ENCODE measurements at places on chromosomes 3 and 15. TPM values are rescaled to one million over a fixed set of nuclear protein-coding genes. Genes with fewer than 3 reads are reported as not detected.

DNA sequence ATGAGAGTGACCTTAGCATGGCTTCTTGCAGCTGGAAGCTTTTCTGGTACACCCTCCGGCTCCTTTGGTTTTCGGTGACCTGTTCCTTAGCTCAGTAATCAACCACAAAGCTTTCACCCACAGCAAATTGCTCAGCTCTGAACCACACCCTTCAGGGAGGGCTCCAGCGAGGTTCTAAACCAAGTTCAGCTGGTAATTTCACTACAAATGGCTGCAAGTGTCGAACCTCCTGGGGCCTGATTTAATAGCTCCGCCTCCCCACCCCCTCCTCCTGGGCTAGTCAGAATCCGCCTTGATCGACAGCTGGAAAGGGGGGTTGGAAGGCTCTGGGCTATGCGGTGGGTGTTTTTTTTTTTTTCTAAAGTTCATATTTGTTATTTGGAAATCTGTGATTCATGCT lies 150.9 kb upstream of the MCTP2 start:
- DNase-seq: peak; percentile 59

DNA sequence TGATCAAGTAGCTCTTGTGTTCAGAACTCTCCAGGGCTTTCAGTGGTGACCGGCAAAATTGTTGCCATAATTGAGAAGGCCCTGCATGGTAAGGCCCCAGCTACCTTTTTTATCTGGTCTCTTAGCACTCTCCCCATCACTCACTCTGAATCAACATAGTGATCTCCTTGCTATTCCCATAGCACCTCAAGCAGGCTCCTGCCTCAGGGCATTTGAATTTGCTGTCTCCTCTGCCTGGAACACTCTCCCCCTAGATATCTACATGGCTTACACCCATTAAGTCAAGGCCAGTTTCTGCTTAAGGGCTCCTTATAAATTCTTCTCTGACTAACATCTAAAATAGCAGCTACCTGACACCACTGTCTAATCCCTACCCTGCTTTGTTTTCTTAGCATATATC lies 3.3 kb upstream of the ARID3B start:
- no peak for DNase-seq

DNA sequence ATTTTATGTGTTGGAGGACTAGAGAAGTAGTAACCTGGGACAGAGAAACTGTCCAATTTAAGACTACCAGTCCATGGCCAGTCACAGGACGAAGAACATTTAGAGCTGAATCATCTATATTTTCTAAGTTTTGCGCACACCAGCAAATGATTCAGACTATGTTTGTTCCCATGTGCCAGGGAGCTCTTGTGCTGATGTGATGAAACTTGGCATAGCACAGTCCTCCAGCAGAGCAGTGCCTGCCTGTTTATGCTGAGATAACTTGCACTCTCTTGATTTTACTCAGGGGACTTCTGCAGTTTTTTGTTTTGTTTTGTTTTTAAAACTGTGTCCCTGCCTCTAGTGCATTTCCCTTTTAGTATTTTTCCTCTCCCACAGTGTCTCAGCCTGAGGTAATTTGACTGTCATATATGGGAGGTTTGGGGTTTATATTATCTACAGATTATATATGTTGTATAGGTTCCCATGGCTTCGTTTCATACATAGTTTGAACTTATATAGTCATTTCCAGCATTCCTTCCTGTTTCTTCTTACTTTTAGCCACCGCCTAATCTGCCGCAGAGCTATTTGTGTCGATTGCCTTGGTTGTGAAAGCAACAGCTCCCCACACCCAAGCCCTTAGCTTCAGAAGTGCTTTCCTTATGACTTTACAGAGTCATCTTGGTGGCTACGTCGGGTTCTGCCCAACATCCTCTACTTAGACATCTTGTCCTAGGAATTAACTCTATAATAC lies 45.5 kb downstream of the PPM1L start:
- DNase-seq: no peak

DNA sequence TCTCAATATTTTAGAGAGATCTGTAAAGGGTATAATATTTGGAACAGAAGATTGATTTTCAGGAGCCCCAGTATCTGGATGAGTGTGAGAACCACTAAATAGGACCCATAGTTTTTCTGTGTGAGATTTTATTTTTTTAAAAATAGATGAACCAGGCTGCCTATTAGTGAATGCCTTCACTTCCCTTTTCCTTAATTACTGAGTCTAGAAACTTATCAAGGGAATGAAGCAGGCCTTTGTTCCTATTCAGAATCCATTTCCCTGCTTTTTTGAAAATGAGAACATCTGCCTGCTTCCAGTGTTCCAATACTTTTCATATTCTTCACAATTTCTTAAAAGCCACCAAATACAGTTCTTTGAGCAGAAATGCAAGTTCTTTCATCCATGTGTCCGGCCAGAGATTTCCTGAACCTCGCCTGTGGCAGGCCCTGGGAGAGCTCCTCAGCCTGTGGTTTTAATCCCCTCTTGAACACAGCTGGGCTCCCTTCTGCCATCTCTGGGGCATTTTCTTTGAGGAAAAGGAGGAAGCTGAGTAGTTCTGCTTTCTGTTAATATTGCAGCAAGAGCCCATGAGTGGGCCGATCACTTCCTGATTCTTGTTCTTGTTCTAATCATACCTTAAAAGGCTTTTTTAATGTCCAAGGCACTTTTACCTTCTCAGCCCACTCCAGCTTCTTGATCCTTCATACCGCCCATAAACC lies 4.7 kb downstream of the EHD4 start:
- DNase-seq: no peak

DNA sequence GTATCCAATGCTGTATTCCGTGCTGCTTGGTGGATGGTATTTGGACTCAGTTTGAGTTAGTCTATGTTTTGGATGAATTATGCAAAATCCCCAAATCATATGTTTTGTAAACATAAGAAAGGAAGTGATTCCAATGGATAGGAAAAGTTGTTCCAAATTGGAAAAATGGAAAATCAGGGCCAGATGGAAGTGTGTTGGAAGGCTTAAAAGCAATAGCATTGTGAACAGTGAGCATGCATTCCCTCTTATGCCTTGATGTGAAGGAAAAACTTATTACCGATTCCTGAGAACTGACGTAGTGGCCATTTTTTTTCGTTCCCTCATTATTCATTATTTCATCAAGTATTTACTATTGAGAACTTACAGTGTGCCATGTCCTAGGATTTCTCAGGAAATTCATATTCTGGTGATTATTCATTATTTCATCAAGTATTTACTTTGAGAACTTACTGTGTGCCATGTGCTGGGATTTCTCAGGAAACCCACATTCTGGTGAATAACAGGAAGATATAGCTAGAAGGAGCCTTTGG lies 144.1 kb upstream of the TPRG1 start:
- DNase-seq: no peak

DNA sequence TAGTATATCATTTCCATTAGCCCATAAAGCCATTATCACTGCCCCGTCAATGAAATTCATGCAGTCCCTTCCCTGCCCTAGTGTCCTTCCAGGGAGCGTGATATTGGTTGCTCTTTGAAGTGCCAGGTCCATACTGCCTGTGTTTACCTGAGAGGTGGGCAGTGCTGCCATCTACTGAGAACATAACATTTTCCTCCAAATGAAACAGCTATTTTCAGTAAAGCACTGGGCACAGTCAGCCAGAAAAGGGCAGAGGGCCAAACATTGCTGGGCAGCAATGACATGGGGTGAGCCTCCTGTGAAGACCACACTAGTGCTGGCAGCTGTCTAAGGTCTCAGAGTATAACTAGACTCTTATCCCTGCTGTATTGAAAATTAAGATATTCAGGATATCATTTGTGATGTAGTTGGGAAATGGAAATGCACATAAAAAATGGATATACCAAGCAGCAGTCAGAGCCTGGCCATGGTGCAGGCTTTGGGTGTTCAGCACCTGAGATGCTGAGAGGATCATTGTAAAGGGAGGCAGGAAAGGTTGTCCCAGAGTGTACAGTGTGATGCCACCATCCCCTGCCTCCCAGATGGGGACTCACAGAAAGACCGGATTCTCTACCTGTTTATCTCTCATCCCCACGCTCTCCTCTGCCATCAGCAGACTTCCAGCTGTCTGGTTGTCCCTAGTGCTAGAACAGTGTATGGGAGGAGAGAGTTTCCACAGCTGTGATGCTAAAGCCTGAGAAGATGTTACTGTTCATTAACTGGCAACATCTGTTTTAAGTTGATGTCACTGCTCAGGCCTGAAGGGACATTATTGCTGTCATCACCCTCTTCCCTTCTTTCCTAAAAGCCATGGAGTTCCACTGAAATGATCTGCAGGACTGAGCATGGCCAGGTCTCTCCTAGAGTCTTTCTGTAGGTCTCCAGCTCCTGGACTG lies 108.8 kb downstream of the ARNT2 start:
- DNase-seq: no peak

- DNase-seq: no peak
Observed at GRCh38 chr15:94584833-94585244, 353.5 kb downstream of the MCTP2 start.

Gene ITIH3
- 1.7 TPM for polyA plus RNA-seq

DNA sequence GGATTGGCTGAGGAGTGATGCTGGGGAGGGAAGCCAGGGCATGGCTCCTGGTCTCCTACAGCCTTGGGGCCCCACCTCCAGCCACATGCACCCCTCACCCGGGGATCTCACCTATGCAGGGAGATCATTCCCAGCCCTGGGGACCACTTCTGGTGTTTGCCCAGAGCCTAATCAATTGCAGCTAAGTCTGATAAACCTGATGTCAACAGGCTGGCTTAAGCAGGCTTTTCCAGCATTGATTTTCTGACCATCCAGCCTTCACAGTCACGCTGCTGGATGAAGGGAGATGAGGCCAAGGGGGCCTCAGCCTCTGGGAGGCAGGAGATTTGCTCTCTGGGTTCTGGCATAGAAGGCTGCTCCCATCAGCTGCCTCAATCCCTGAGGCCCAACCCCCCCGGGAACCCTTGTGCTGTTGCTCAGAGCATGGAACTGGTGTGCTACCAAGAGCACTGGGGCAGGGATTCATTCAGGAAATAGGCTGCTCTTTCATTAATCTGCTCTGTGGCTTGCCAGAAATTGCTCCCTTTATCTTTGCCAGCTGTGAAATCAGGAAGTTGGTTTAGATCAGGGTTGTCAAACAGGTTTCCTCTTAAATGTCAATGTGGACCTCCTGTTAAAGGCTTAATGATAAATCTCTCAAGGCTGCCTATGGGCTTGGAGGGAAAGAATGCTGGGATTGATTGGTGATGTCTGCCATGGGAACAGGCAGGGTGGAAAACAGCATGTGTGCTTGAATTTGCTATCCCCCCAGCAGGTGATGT lies 19.0 kb downstream of the FAM3D start:
- DNase-seq: no peak

Gene C3orf85
- not detected for polyA plus RNA-seq

- DNase-seq: no peak
Observed at GRCh38 chr3:38587548-38588131, 61.8 kb downstream of the SCN5A start.

Gene GNL3
- polyA plus RNA-seq: 52.7 TPM

DNA sequence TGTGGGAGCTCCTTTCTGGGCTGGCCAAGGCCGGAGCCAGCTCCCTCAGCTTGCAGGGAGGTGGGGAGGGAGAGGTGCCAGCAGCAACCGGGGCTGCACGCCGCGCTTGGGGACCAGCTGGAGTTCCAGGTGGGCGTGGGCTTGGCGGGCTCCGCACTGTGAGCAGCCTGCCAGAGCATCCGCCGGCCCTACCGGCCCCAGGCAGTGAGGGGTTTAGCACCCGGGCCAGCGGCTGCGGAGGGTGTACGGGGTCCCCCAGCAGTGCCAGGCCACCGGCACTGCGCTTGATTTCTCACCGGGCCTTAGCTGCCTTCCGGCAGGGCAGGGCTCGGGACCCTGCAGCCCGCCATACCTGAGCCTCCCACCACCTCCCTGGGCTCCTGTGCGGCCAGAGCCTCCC lies 651.0 kb upstream of the ARPP21 start:
- no peak for DNase-seq

Gene CLDN16
- not detected for polyA plus RNA-seq

Gene AADACL2
- polyA plus RNA-seq: not detected

Gene PEX11A
- polyA plus RNA-seq: 8.5 TPM

Gene ZFAND6
- 108 TPM for polyA plus RNA-seq

- DNase-seq: no peak
Observed at GRCh38 chr15:95857758-95858157, 472.7 kb upstream of the NR2F2 start.

DNA sequence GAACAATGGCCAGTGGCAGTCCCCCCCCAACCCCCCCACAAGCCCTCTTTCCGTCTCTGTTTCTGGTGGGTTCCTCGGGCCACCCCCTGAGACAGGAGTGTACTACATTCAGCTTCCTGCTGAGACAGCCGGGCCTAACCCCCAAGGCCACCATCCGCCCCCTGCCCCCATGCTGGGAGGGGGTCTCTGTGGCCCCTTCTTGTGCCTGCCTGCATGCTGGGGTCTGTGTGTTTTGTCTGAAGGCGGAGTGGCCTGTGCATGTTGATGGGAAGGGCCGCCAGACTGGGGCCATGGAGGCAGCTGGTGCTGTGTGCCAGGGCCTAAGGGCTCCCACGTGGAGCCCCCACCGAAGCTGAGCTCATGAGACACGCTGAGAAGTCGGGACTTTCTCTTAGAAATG lies 26.6 kb downstream of the PLXNA1 start:
- DNase-seq: no peak

GRCh38 chr3:104018541-104018940 lies 1348.2 kb upstream of the ALCAM start:
- no peak for DNase-seq

Gene ANKRD63
- polyA plus RNA-seq: not detected

Gene CHL1
- not detected for polyA plus RNA-seq

DNA sequence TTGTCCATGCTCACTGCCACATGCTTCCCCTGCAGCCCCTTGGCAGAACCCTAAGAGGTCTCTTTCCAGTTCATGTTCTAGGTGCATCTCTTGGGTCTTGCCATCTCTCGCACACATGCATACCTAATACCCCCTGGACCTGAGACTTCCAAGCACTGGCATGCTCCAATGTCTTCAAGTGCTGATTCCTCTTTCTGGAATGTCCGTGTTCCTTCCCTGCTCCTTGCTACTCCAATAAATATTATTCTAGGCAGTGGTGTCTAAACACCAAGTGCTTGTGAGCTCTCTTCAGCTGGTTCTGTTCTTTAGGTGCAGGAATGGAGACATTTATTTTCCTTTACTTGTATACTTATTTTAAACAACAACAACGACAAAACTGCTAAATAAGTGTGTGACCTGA lies 370.1 kb downstream of the LPP start:
- no peak for DNase-seq

Gene CFAP92
- polyA plus RNA-seq: not detected

DNA sequence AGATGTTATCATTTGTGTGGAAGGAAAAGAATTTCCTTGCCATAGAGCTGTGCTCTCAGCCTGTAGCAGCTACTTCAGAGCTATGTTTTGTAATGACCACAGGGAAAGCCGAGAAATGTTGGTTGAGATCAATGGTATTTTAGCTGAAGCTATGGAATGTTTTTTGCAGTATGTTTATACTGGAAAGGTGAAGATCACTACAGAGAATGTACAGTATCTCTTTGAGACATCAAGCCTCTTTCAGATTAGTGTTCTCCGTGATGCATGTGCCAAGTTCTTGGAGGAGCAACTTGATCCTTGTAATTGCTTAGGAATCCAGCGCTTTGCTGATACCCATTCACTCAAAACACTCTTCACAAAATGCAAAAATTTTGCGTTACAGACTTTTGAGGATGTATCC lies 15.1 kb downstream of the KLHL24 start:
- no peak for DNase-seq
